Urinary bladder (tissue), 4 donors: ENCODE measurements at places on chromosomes 5 and 9.

DNA sequence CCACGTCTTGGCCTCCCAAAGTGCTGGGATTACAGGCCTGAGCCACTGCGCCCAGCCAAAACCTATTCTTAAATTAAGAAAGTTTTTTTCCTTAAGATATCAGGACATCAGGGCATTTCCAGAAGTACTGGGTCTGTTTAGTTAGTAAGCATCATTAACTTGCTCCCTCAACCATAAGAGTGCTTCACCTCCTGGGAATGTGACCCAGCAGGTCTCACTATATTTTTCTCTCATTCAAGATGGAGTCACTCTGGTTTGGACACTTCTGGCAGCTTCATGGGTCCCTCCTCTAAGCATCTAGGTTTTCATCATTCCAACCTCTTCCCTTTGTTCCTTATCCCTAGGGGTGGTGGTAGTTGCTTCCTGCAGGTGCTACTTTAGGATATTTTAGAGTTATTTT is 10.3 kb upstream of the BRD3OS start:
- DNase-seq: no peak

- DNase-seq: no peak
Observed at GRCh38 chr5:127335381-127335780, 44.8 kb downstream of the MEGF10 start.

- DNase-seq: no peak
Observed at GRCh38 chr5:89662499-89662898, 747.1 kb downstream of the CETN3 start.

- no peak for DNase-seq
Observed at GRCh38 chr5:115124741-115125140, 45.0 kb downstream of the TRIM36 start.

DNA sequence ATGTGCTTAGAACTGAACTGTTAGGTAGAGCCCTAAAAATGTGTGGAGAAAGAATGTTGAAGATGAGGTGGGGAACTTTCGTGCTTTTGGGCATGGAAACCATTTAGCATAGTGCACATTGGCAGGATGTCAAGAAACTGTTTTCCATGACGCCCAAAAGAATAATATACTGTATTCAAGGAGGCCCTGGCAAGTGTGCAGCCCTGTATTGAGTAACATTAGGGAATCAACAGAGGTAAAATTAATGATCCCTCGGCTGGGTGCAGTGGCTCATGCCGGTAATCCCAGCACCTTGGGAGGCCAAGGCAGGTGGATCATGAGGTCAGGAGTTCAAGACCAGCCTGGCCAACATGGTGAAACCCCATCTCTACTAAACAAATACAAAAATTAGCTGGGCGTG is 20.9 kb upstream of the PLIN2 start:
- DNase-seq: no peak

- no peak for DNase-seq
Observed at GRCh38 chr5:83645936-83646335, 74.7 kb downstream of the HAPLN1 start.

- DNase-seq: no peak
Observed at GRCh38 chr5:114237766-114238165, 124.1 kb upstream of the KCNN2 start.

GRCh38 chr5:132087176-132087575 is 13.6 kb downstream of the CSF2 start:
- DNase-seq: no peak

DNA sequence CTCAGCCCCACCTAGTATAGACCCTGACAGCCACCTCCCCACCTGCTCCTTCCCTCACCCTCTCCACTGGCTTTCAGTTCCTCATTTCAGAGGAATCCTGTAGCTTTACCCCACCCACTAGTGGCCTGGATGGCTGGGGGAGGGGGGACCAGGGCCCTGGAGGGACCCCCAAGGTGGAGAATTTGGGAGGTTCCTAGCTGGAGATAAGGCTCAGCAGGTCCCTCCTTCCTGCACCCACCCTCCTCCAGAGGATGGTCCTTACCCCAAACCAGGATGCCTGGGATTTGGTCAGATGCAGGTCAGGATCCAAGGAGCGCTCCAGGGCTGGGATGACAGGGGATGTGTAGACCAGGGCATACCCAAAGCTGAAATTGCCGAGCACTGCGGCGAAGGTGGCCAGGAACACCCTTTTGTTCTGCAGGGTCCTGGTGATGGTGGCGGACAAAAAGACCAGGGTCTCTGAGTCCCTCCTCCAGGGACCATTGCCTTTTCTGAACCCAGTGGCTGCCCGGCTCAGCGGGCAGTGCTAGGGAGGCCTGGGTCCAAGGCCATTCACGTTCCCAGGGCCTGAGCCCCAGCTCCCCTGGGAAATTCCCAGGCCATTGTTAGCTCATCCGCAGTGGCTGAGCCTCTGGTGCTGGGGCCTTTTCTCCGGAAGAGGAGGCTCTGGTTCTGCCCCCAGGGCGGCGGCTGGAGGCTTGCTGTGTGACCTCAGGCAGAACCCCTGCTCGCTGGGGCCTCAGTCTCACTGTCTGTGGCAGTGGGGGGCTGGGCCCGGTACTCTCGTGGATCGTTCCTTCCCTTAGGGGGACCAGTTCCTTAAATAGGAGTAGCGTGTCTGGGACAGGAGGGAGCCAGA is 678 bp downstream of the SLC2A6 start:
- no peak for DNase-seq

DNA sequence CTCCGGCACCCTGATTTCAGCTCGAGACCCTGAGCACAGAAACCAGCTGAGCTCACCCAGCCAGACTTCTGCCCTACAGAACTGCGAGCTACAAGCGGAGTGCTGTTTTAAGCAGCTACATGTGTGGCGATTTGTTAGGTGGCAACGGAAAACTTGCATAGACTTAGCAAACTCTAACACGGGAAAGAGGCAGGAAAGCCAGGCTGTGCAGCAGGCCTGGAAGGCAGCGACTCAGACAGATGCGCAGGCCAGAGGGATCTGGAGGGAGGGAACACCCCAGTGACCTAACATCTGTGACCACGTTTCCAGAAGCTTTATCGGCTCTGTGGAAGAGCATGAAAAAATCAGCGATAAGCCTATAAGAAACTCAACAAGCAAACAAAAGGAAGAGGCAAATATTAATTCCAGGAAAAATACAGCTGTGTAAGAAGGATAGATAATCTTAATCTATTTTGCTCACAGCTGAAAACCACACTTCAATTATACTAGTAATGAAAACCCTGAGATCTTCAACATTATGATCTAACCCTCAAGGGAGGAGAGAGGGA is 11.0 kb downstream of the UBAC1 start:
- DNase-seq: no peak

DNA sequence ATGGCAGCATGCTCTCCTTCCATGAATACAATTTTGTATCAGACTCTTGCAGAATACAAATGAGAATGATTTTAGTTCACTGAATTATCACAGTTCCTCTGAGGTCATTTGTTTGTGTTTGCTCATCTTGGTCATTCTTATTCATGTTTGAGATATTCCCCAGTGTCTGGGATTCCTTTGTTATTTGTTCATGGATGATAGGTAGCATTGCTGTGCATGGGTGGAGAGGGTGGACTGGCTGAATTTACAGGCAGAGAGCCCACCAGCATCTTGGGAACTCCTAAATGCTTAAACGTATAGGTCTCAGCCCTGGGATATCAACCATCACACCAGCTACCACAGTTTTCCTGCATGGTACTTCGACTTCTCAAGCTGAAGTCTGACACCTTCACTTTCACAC is 459.8 kb downstream of the CCDC171 start:
- no peak for DNase-seq

DNA sequence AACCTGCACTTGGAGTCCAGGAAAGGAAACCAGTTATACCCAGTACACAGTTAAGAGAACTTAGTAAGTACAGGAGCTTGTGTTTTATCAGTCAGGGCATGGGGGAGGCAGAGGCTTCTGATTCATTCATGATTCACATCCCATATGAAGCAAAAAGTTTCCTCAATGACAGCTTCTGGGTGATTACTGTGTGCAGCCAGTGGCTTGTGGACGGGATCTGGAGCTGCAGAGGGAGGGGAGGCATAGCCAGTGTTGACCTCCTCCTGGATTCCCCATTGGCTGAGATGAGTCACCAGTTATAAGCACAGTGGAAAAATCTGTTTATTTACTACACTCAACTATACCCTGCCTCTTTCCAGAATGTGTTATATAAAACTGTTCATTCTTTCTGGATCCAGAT is 17.7 kb downstream of the IL31RA start:
- DNase-seq: no peak

GRCh38 chr5:94276048-94276447 is 342.4 kb downstream of the KIAA0825 start:
- DNase-seq: no peak
